ENCODE measurements at places on chromosomes 12 and 14.

DNA sequence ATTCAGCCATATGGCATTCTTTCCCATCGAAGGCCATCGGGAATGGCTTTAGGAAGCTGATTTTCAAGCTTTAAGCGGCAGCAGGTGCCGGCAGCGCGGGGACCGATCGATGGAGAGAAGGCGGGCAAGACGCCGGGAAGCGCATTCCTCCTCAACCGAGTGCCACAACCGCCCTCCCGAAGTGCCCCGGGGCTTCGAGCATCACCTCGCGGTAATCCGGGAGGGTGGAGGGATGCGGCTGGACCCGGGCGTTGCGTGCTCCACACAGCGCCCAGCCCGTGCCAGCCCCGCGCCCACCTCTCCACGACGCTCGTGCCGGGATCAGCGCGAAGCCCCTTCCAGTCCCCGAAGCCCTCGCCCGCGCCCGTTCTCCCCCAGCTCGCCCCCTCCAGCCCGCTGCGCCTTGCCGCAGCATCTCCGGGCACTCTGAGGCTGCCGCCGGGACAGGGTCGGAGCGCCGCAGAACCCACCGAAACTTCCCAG, 3.2 kb downstream of the USP44 start:
- DNase-seq: no peak

DNA sequence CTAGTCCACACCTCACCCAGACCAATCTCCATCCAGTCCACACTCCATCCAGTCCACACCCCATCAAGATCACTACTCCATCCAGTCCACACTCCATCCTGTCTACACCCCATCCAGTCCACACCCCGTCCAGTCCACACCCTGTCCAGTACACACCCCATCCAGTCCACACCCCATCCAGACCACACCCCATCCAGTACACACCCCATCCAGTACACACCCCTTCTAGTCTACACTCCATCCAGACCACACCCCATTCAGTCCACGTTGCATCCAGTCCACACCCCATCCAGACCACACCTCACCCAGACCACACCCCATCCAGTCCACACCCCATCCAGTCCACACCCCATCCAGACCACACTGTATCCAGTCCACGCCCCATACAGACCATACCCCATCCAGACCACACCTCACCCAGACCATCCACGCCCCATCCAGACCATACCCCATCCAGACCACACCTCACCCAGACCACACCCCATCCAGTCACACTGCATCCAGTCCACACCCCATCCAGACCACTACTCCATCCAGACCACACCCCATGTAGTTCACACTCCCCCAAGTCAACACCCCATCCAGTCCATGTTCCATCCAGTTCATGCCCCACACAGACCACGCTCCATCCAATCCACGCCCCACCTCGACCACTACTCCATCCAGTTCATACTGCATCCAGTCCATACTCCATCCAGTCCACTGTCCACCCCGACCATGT, 116.6 kb upstream of the RTL1 start:
- DNase-seq: no peak

DNA sequence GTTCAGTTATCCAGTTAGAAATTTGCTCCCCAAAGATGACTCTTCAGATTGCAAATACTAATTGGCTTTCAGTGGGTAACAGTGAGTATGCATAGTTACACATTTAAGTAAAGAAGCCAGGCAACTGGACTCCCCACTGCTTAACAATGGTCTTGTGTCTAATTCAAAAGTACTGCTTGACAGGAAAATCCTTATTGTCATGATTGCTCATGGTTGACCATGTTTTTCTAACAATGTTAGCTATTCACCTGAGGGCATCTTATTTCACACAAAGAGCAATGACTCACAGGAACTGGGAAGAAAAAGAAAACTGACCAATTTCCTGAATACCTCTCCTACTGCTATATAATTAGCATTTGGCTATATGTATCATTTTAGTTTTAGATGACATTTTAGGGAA, 33.7 kb upstream of the ALG10B start:
- DNase-seq: no peak

GRCh38 chr14:100892496-100893227, 10.9 kb downstream of the RTL1 start:
- no peak for DNase-seq

DNA sequence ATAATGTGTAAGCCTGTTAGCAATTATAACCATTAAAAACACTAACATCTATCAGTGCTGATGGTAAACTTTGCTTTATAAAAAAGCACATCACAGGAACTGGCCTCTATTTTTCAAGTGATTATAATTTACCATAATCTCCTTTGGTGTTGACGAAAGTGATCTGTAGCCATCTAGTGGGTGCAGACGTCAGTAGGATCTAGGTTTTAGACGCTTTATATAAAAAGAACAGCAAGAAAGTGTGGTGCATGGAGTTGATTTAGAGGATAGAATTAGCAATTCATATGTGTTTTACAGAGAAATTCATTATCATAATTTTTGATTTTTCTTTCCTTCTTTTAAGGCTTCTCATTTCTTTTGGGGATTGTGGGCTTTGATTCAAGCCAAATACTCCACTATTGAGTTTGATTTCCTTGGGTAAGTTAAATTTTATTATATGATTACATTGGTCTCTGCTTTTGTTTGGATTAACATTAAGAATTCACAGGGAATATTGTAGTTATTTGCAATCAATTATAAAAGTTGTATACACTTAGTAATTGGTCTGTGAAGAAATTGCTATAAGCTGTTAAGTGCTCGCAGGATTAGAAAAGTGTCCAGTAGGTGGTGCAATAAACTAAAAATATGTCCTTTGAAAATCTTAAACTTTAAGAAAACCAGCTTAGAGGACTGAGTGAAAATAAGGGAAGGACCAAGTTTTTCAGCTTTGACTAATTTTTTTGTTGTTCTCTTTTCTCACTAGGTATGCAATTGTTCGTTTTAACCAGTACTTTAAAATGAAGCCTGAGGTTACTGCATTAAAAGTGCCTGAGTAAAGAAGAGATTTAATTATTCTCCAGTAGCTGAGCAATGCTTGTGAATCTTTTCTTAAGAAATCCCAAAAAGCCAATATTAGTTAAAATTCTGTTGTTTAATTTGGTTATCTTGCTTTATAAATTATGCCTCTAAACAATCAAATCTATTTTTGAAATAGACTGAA, 59.5 kb downstream of the ETNK1 start:
- DNase-seq: peak; percentile 48

DNA sequence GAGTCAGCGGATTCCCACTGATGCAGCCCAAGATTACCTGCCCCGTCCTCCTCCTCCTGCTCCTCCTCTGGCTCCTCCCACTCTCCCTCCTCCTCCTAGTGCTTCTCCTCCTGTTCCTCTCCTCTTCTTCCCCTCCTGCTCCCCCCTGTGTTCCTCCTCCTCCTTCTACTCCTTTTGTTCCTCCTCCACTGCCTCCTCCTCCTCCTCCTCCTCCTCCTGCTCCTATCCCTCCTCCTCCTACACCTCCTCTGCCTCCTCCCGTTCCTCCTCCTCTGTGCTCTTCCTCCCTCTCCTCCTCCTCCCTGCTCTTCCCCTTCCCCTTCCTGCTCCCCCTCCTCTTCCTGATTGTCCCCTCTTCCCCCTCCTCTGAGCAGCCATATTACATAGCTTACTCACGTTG, 141.3 kb downstream of the CACNA1C start:
- DNase-seq: no peak

All from Ammon's horn (tissue), 1 donor.